ENCODE measurements at places on chromosomes 13 and 19.

- no peak for DNase-seq
Observed at GRCh38 chr13:99377641-99378040, 70.4 kb upstream of the GPR183 start.

GRCh38 chr19:41649827-41650226 lies 23.0 kb upstream of the CEACAM4 start:
- no peak for DNase-seq

DNA sequence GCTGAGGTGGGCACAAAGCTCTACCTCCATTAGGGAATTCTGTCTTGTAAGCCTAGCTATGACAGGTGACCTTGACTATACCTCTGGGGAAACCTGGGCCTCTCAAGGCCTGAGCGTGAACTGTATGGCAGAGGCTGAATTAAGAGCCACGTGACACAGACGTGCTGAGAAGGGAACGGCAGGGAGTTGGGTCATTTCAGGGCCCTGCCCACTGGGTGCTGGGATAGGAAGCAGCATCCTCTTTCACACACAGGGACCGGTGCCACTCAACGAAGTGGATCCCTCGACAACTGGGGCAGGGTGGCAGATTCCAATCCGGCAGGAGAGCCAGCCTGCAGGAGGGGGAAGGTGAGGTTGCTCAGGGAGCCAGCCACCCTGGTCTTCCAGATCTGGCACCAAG lies 9.2 kb downstream of the ASF1B start:
- DNase-seq = no peak

- DNase-seq = no peak
Observed at GRCh38 chr13:46630431-46631178, 77.6 kb downstream of the LRCH1 start.

GRCh38 chr13:21691928-21692327 lies 21.1 kb downstream of the FGF9 start:
- DNase-seq = no peak

DNA sequence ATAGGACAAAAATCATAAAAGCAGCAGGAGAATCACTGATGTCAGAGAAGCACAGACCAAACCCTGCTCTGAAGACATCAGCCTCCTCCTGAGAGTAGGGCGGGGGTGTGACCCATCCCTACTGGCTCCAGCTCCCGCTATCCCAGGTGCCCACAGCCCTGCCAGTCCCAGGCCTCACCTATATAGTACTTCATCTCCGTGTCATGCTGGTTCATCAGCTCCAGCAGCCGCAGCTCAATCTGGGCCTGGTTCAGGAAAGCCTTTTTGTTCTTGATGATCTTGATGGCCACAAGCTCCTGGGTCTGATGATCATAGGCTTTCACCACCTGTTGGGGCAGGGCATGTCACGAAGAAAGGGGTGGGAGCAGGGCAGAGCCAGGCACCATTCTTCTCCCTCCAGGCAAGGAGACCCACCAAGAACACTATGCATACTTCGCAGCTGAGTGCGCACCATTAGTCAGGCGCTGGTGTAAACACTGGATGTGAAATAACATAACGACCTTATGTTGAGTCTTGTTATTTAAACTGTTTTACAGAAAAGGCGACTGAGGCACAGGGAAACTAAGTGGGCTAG lies 4.2 kb downstream of the DYRK1B start:
- DNase-seq = no peak

Measured in iris pigment epithelial cell (primary cell).